ENCODE measurements at places on chromosomes 5 and 9.
A peak's percentile ranks its signal among the peaks of the same experiment; 100 is the strongest.

- no peak for DNase-seq
Observed at GRCh38 chr9:128077847-128078503, 9.9 kb downstream of the SLC25A25 start.

- no peak for DNase-seq
Observed at GRCh38 chr9:21316860-21317259, 11.7 kb upstream of the IFNA5 start.

GRCh38 chr9:104879555-104880309 is 48.2 kb downstream of the ABCA1 start:
- no peak for DNase-seq

- no peak for DNase-seq
Observed at GRCh38 chr5:32304622-32305021, 8.1 kb downstream of the MTMR12 start.

DNA sequence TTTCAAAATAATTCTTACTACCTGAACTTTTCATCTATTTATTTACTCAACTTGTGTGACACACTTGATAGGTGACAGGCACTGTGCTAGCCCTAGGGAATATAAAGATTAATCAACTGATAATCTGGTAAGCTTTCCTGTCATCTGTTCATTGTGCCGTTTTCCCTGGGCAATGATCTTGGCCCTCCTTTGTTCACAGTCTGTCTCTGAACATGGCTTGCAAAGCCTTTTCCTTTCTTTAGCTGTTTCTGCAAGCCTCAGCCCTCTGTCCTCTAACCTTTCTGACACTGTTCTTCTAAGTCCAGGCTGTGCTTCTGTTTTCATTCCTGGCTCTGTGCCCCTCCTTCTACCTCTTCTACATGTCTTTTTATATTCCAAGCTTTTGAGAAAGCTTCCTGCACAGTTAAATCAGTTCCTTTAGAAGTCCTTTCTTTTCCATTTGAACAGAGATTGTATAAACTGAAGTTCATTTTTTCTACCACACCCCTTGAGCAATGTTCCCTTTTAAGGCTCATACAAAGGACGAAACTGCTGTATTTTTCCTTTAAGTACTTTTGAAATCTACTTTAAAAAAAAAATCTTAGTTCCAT is 803.0 kb upstream of the ZNF608 start:
- no peak for DNase-seq

DNA sequence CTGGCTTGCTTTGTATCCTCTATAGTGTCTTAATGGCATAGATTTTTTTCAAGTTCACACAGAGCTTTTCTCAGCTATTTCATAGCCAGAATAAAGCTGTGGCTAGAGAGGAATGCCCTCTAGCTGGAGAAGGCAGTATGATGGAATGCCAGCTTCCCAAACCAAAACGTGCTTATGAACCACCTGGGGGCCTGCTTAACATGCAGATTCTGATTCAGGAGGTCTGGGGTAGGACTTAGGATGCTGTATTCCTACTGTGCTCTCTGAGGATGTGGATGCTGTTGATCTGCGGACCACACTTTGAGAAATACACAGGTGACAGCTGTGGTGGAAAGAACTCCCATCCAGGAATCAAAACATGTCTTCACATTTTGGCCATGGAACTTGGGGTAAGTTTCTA is 49.9 kb upstream of the DPYSL3 start:
- no peak for DNase-seq

DNA sequence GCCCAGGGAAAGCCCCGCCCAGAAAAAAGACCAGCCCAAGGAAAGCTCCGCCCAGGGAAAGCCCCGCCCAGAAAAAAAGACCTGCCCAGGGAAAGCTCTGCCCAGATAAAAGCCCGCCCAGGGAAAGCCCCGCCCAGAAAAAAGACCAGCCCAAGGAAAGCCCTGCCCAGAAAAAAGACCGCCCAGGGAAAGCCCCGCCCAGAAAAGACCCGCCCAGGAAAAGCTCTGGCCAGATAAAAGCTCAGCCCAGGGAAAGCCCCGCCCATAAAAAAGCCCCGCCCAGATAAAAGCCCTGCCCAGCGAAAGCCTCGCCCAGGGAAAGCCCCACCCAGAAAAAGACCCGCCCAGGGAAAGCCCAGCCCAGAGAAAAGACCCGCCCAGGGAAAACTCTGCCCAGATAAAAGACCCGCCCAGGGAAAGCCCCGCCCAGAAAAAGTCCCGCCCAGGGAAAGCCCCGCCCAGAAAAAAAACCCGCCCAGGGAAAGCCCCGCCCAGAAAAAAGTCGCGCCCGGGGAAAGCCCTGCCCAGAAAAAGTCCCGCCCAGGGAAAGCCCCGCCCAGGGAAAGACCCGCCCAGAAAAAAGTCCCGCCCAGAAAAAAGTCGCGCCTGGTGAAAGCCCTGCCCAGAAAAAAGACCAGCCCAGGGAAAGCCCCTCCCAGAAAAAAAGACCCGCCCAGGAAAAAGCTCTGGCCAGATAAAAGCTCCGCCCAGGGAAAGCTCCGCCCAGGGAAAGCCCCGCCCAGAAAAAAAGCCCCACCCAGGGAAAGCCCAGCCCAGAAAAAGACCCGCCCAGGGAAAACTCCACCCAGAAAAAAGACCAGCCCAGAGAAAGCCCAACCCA is 11.9 kb downstream of the GRIN1 start:
- DNase-seq: peak; percentile 84

DNA sequence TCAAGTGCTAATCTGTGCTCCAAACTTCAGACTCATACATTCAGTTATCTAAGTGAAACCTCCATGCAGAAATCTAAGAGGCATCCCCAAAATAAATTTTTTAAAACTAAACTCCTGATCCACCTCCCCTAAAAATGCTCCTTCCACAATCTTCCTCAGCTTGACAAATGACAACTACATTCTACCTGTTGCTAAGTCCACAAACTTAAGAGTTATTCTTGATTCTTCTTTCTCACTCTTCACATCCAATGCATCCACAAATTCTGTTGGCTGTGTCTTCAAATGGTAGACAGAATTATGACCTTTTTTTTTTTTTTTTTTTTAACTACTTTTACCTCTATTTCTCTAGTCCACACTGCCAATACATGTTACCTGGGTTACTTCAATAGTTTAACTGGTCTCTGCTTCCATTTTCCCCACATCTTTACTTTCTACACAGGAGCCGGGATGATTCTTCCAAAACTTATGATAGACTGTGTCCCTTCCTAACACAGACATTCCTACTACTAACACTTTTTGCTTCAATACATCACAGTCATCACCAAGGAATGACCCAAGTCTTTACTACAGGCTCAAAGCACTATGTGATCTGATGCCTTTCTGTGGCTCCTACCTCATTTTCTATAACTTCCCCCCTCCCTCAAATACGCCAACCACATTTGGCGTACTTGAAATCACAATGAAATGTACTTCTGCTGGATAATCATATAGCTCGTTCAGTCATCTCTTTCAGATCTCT is 143.6 kb downstream of the PDE4D start:
- no peak for DNase-seq

DNA sequence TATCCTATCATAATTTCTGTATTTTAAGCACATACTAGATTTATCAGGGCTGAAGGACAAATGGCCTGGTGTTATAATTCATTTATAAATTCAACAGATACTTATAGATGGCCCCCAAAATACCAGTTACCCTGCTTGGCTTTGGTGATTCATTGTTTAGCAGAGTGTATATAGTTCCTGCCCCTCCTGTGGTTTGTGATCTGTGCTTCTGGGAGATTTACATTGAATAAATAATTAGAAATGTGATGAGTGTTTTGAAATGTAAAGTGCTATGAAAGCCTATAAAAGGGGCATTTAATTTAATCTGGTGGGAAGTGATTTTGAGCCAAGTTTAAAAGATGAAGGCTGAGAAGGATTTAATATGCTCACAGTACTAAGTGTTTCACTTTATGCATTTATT is 36.7 kb upstream of the ZCCHC7 start:
- DNase-seq: no peak

DNA sequence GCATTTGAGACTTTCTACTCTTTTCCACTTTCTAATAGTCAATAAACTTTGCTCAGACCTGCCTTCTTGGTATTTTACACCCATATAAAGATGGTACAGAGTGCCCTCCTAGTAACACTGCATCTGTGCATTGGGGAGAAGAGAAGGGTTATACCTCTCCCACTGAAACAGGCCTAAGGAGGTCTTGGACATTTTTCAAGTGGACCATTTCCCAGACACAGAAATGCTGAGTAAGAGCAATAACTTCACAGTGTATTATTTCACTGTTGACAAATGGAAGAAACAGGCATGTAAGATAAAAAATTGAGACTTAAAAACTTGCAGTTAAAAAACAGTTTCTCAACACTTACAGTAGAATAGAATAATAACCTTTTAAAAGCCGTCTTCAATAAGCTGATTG is 1224.0 kb upstream of the CDH18 start:
- no peak for DNase-seq

DNA sequence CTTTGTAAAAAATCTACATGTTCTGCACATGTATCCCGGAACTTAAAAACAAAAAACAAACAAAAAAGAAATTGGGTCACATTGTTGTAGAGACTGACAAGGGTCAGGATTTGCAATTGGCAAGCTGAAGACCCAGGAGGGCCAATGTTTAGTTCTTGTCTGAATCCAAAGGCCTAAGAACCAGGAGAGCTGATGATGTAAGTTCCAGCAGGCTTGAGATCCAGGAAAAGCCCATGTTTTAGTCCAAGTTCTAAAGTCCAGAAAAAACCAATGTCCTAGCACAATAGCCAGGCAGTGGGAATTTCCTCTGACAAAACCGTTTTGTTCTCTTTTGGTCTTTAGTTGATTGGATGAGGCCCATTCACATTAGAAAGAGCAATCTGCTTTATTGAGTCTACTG is 244.9 kb downstream of the DMAC1 start:
- no peak for DNase-seq

DNA sequence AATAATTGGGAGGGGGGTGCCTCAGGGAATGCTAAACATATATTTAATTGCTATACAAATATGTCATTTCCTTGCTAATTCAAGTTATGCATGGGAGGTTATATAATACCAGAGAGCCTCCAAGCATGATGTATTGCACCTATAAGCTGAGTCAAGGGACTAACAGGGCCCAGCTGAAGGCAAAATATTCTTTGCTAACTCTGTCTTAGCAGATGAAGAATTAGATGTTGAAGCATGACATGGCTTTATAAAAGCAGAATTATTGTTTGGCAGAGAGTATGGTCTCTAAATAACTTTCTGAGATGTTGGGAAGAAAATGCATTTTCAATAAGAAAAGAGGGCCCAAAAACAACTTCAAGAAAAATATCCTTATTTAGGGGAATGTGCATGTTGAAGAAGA is 60.4 kb downstream of the SGCD start:
- DNase-seq: no peak

GRCh38 chr5:112136773-112137172 is 282.3 kb downstream of the EPB41L4A start:
- no peak for DNase-seq

DNA sequence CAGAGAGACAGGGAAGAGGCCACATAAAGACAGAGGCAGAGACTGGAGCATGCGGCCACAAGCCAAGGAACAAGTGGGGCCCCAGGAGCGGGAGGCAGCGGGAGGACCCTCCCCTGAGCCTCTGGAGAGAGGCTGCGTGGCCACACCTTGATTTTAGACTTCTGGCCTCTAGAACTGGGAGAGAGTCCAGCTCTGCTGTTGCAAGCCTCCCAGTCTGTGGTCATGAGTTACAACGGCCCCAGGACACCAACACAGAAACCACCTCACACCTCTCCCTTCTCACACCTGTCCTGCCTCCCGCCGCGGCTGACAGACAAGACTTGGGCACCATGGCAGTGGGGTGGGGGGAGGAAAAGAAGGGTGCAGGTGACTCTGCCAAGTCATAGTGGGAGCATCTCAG is 2.2 kb downstream of the INPP5E start:
- DNase-seq: no peak

DNA sequence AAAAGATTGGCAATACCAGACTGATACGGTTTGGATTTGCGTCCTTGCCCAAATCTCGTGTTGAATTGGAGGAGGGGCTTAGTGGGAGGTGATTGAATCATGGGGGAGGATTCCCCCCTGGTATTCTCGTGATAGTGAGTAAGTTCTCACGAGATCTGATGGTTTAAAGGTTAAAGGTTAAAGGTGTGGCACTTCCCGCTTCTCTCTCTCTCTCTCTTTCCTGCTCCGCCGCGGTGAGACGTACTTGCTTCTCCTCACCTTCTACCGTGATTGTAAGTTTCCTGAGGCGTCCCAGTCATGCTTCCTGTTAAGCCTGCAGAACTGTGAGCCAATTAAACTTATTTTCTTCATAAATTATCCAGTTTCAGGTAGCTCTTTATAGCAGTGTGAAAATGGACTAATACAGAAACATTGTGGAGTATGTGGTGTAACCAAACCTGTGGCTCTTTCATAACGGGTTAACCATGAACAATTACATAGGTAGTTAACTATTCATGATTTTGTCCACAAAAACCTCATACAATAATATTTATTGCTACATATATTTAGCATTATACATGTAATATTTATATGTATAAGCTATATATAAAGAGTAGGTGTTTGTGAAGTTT is 107.5 kb downstream of the ANXA1 start:
- no peak for DNase-seq

DNA sequence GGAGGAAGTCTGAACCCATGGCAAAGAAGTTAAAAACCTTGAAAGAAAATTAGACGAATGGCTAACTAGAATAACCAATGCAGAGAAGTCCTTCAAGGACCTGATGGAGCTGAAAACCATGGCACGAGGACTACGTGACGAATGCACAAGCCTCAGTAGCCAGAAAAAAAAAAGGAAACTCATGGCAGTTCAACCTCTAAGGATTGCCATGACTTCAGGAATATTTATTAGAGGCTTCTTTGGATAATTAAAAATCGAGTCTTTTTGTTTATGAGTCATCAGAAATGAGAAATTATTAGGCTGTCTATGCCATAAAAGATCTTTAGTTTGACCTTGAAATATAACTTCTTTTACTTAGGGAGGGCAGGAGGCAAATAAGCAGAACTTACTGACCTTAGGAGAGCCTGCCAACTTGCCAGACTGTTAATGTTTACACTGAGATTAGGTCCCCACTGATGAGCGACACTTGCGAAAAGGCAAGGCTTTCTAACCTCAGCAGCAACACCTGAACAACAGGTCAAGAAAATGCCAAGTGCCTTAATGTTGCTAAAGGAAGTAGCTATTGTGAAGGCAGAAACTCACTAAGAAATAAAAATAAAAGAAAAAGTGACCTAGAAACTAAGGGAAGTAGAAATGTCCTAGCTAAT is 55.2 kb upstream of the TUSC1 start:
- no peak for DNase-seq

GRCh38 chr9:124429530-124429867 is 14.3 kb upstream of the PSMB7 start:
- DNase-seq: no peak

- DNase-seq: no peak
Observed at GRCh38 chr9:69317081-69317480, 7.9 kb upstream of the ENTREP1 start.

GRCh38 chr9:132032238-132032950 is 47.3 kb downstream of the MED27 start:
- no peak for DNase-seq

- no peak for DNase-seq
Observed at GRCh38 chr5:173963867-173964441, 25.0 kb upstream of the C5orf47 start.

- DNase-seq: no peak
Observed at GRCh38 chr9:33659921-33660320, 135.4 kb upstream of the PRSS3 start.

- DNase-seq: no peak
Observed at GRCh38 chr9:69097064-69097463, 61.5 kb downstream of the FXN start.

- no peak for DNase-seq
Observed at GRCh38 chr5:9513827-9514226, 32.0 kb downstream of the SEMA5A start.
